ENCODE measurements at places on chromosomes 13 and 19. TPM values are rescaled to one million over a fixed set of nuclear protein-coding genes. Genes with fewer than 3 reads are reported as not detected.
A peak's percentile ranks its signal among the peaks of the same experiment; 100 is the strongest.

GRCh38 chr19:5913739-5914357, at the start of gene CAPS:
Gene CAPS, plus strand, starts transcription at chr19:5914254. Its CDS starts 153 bp downstream, at chr19:5914407.
- DNase-seq: no peak
- peaks cover 30% of the 10 kb centered on the region for H3K4me1 ChIP-seq
- H3K36me3 ChIP-seq: no peaks in the 10 kb centered on the region
- H3K4me3 ChIP-seq: no peak within 1 kb of the TSS

DNA sequence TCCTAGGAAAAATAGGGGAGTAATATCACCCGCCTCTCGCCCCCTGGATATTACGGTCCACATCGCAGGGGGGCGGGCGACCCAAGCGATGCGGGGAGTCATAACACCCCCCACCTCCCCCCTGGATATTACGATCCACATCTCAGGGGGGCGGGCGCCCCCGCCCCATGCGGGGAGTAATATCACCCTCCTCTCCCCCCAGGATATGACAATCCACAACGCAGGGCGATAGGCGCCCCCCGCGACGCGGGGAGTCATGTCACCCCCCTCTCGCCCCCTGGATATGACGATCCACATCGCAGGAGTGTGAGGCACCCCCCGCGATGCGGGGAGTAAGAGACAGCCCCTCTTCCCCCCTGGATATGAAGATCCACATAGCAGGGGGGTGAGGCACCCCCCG, 684.4 kb upstream of the PCDH9 start:
- DNase-seq: no peak
- H3K27ac ChIP-seq: no peak overlapping the region
- H3K27me3 ChIP-seq: no peaks in the 10 kb centered on the region
- H3K4me3 ChIP-seq: no peak overlapping the region
- H3K4me1 ChIP-seq: no peaks in the 10 kb centered on the region
- no peaks in the 10 kb centered on the region for H3K36me3 ChIP-seq

GRCh38 chr19:13622766-13623715, 116.8 kb upstream of the CACNA1A start:
- no peaks in the 10 kb centered on the region for H3K36me3 ChIP-seq
- H3K27me3 ChIP-seq: peaks cover 40% of the 10 kb centered on the region
- no peaks in the 10 kb centered on the region for H3K4me1 ChIP-seq
- H3K4me3 ChIP-seq: no peak overlapping the region

DNA sequence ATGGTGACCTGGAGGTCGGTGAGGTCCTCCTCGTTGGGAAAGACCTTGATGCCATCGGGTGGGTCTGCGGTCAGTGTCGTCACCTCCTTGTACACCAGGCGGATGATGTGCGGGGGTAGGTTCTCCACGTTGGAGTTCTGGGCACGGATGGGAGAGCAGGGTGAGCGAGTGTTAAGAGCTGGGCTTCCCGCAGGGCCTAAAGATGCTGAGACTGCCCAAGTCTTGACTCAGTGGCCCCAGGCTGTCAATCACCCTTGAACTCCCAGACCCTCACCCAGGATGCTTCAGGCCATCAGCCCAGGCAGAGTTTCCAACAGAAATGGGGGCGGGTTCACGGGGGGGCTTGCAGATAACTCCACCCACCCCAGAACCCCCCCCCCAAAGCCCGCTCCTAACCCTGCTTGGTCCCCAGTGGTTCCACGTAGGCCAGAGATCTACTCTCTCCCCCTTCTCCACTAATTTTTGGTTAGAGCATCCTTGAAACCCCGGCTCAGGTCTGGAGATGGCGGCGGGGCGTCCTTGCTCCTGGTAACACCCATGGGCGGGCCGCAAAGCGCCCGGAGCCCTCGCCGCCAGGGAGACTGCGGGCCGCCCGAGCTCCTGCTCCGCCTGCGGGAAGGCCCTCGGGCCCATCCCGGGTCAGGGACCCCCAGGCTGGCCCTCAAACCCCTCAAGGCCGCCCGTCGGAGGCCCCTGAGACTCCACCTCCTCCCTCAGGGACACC, 600 bp downstream of the UBE2S start:
- no peaks in the 10 kb centered on the region for H3K36me3 ChIP-seq
- no peaks in the 10 kb centered on the region for H3K27me3 ChIP-seq
- DNase-seq: peak; percentile 63
- H3K4me3 ChIP-seq: peak overlapping the region; percentile 76
- peak overlapping the region; percentile 93 for H3K27ac ChIP-seq
- H3K4me1 ChIP-seq: peaks cover 10% of the 10 kb centered on the region

GRCh38 chr19:7622933-7623685, 6.2 kb downstream of the XAB2 start:
- no peaks in the 10 kb centered on the region for H3K36me3 ChIP-seq
- DNase-seq: no peak
- no peak overlapping the region for H3K4me3 ChIP-seq

DNA sequence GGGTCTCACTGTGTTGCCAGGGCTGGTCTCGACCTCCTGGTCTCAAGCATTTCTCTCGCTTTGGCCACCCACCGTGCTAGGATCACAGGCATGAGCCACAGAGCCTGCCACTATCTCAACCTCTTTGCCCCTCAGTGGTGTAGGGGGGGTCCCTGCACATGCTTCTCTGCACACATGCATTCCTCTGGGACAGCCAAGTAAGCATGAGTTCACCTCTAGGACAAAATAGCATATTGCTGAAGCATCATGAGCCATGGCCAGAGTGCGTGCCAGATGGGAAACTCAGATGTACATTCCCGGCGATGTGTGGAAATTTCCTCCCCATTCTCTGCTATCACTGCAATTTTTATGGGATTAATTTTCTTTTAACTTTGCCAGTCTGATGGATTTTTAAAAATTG, 23.1 kb downstream of the CHAF1A start:
- H3K36me3 ChIP-seq: no peaks in the 10 kb centered on the region
- no peaks in the 10 kb centered on the region for H3K27me3 ChIP-seq
- no peaks in the 10 kb centered on the region for H3K4me1 ChIP-seq

GRCh38 chr13:108924541-108924940, 295.1 kb downstream of the MYO16 start:
- H3K27ac ChIP-seq: no peak overlapping the region
- no peak overlapping the region for H3K4me3 ChIP-seq
- no peaks in the 10 kb centered on the region for H3K4me1 ChIP-seq
- H3K27me3 ChIP-seq: no peaks in the 10 kb centered on the region
- H3K36me3 ChIP-seq: no peaks in the 10 kb centered on the region

GRCh38 chr13:79786176-79786575, 305.2 kb downstream of the NDFIP2 start:
- H3K27me3 ChIP-seq: no peaks in the 10 kb centered on the region
- H3K4me3 ChIP-seq: no peak overlapping the region
- H3K27ac ChIP-seq: no peak overlapping the region
- H3K36me3 ChIP-seq: no peaks in the 10 kb centered on the region
- H3K4me1 ChIP-seq: peaks cover 18% of the 10 kb centered on the region
- DNase-seq: no peak

DNA sequence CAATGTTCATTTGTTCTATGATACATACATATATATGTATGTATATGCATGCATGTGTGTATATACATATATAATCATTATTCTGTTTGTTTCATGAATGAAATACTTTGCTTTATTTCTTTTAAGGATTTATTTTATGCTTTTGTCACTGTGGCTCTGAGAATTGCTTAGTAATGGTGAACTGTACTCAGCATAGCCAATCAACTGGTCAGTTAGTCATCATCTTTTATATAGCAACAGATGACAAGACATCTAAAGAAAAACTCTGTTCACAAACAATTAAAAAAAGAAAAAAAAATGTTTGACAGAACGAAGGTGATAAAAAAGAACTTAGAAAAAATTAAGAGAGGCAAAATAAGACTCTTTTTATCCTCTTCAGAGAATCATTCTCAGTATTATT, 1440.3 kb downstream of the PCDH9 start:
- no peaks in the 10 kb centered on the region for H3K36me3 ChIP-seq
- no peaks in the 10 kb centered on the region for H3K4me1 ChIP-seq
- no peak for DNase-seq
- H3K27ac ChIP-seq: no peak overlapping the region
- H3K27me3 ChIP-seq: no peaks in the 10 kb centered on the region

- no peak for DNase-seq
- no peaks in the 10 kb centered on the region for H3K27me3 ChIP-seq
- H3K36me3 ChIP-seq: no peaks in the 10 kb centered on the region
- H3K27ac ChIP-seq: no peak overlapping the region
- H3K4me3 ChIP-seq: no peak overlapping the region
- H3K4me1 ChIP-seq: peaks cover 29% of the 10 kb centered on the region
These were observed 26.5 kb downstream of the CEBPG start for GRCh38 chr19:33399745-33400681.

The RFPL4A gene
- not detected for total RNA-seq

The FGF9 gene
- total RNA-seq: 2.0 TPM

The ZFP28 gene
- total RNA-seq: 4.7 TPM

The MISP3 gene
- total RNA-seq: 3.7 TPM

The ZNF793 gene
- 5.1 TPM for total RNA-seq
